ENCODE measurements at places on chromosomes 4 and X.
A peak's percentile ranks its signal among the peaks of the same experiment; 100 is the strongest.

GRCh38 chrX:41047878-41048534, 37.2 kb upstream of the USP9X start:
- no peak for DNase-seq

GRCh38 chrX:129781134-129781672, 1.5 kb downstream of the SASH3 start:
- DNase-seq, result peak; percentile 74

GRCh38 chr4:41658163-41658562, 90.4 kb downstream of the PHOX2B start:
- no peak for DNase-seq

GRCh38 chrX:19178402-19178801, 56.1 kb upstream of the ADGRG2 start:
- DNase-seq, result no peak

DNA sequence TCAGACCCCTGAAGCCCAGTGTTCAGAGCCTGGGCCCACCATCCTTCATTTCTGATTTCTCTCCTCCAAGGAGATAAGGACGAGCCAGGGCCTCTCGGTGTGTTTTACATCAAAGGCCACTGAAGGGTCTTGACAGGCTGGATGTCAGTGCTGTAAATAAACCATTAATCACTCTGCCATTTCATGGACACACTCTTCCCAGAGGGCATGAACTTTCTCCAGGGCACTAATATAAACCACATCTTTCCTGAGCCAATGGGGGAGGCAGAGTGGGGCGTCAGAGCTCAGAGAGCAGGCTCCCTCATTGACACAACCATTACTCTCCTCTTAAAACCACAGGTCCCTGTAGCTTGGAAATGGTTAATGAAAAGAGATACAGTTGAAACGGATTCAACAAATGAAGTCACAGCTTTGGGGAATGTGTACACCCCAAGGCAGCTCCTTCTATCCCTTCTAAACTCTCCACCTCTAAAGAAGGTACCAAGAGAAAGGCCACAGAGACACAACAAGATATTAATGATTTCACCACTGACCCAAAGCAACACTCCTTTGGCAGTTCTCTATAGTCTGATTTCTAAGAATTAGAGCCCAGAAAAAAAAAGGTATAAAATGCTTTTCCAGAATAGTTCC, 200.6 kb downstream of the CHIC2 start:
- no peak for DNase-seq

- DNase-seq, result no peak
These were observed 98.2 kb upstream of the HHIP start for GRCh38 chr4:144547678-144548298.

GRCh38 chrX:97806946-97807345, 923.2 kb downstream of the RPA4 start:
- DNase-seq, result no peak

GRCh38 chr4:1770791-1771231, 22.3 kb upstream of the FGFR3 start:
- DNase-seq, result no peak

GRCh38 chr4:7738458-7739076, 201.1 kb downstream of the AFAP1 start:
- no peak for DNase-seq

GRCh38 chr4:133324491-133324890, 175.4 kb downstream of the PCDH10 start:
- DNase-seq, result no peak

DNA sequence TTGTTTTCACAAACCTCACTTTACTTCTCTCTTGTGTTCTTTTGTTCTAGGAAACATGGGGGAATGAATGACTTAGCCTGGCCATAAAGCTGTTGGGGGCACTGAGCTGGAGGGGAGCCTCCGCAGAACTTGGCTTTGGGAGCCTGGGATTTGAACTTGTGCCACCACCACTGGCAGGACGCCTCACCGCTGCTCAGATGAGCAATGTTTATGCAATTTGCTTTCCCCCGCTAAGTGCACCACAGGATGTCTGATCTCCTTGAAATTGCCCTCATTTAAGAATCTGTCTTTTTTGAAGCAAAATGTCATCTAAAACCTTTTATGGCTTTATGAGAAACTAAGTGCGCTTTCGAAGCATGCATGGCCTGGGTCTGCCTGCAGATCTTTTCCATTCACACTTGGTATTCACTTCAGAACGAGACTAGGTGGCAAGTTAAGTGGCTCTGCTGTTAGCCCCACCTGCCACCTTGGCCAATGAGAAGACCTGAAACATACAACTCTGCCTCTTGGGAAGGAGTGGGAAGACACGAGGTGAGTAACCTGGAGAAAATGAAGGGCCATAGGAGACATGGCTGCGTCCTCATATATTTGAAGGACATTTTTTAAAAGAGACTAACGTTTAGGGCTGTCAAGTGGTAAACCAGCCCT, 119.3 kb downstream of the LDB2 start:
- DNase-seq, result no peak

DNA sequence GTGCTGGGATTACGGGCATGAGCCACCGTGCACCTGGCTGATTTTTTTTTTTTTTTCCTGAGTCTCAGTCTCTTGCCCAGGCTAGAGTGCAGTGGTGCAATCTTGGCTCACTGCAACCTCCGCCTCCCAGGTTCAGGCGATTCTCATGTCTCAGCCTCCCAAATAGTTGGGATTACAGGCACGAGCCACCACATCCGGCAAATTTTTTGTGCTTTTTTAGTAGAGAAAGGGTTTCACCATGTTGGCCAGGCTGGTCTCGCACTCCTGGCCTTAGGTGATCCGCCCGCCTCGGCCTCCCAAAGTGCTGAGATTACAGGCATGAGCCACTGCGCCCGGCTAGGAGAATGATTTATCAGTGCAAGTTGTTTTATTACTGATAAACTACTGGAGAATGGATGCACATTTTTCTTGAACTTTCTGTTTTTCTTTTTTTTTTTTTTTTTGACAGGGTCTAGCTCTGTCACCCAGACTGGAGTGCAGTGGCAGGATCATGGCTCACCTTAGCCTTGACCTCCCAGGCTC, 39.7 kb upstream of the DHRSX start:
- DNase-seq, result no peak

- DNase-seq, result no peak
These were observed 111.6 kb downstream of the FRYL start for GRCh38 chr4:48668254-48669017.

- no peak for DNase-seq
These were observed 1456.1 kb upstream of the IGFBP7 start for GRCh38 chr4:58566260-58566659.

DNA sequence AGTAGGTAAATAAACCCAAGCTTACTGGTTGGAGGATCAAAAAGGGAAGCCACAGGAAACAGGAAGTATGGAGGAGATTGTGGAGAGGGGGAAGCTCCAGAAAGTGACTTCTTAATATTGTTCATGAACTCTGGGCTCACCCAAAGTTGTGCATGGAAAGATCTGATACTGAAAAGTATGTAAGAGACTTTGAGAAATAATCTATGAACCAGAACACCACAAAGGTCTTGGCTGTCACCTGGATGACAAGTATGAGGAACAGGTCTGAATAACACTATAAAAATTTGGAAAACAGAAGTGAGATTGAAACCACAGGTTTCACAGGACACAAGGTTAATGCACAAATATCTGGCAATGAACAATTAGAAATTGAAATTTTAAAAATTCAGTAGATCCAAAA, 567.4 kb downstream of the INPP4B start:
- DNase-seq, result no peak

DNA sequence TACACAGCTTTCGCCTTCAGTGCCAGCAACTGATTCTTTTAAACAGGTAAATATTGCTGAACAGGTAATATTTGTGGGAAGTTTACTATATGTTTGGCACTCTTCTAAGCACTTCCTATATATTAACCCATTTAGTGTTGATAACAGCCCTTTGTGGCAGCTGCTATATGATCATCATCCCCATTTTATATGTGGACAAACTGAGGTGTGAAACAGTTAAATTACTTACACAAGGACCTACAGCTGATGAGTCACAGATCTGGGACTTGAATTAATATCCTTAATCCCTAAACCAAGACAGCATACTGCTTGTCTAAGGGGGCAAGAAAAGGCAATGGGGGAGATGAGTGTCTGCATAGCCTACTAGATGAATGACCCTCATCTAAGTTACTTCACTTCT, 2.9 kb downstream of the SMIM20 start:
- DNase-seq, result no peak

Measured in stimulated activated CD8-positive, alpha-beta memory T cell treated with anti-CD3 and anti-CD28 coated beads, Interleukin-15, amount 100 ng/mL, for 4 hours (primary cell).